ENCODE measurements at places on chromosomes 12 and 14.

DNA sequence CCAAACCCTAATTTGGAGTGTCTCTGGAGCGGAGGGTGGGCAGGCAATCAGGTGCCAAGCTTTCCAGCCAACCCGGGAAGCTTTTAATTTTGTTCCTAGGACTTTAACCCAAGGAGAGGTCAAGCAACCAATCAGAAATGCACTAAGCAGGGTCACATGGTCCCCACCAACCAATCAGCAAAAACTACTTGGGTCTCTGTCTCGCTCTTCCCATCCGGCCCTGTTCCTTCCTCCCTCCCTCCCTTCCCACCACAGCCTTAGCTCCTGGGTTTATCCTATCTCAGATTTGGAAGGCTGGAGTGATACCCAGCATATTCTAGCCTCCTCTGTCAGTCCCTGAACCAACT lies 7.3 kb downstream of the HOXC5 start:
- DNase-seq, result no peak

- DNase-seq, result no peak
Measured at GRCh38 chr12:13591488-13591887, 389.9 kb downstream of the GRIN2B start.

GRCh38 chr12:119177724-119178380 lies 879 bp upstream of the HSPB8 start:
- no peak for DNase-seq

GRCh38 chr12:38374751-38375150 lies 58.2 kb downstream of the ALG10B start:
- DNase-seq, result no peak

DNA sequence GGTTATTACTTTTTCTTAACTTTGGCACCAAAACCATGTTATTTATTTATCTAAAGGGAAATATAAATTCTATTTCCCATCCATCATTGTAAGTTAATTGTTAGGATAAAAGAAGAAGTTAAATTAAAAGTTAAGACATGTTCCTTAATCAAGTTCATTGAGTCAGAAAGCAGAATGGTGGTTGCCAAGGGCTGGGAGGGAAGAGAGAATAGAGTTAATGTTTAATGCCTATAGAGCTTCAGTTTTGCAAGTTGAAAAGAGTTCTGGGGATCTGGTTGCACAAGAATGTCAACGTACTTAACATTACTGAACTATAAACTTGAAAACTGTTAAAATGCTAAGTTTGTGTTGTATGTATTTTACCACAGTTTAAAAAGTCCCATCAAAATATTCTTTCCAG lies 63.2 kb upstream of the NR2C1 start:
- DNase-seq, result no peak

GRCh38 chr14:96670391-96670790 lies 126.8 kb upstream of the VRK1 start:
- DNase-seq, result no peak

DNA sequence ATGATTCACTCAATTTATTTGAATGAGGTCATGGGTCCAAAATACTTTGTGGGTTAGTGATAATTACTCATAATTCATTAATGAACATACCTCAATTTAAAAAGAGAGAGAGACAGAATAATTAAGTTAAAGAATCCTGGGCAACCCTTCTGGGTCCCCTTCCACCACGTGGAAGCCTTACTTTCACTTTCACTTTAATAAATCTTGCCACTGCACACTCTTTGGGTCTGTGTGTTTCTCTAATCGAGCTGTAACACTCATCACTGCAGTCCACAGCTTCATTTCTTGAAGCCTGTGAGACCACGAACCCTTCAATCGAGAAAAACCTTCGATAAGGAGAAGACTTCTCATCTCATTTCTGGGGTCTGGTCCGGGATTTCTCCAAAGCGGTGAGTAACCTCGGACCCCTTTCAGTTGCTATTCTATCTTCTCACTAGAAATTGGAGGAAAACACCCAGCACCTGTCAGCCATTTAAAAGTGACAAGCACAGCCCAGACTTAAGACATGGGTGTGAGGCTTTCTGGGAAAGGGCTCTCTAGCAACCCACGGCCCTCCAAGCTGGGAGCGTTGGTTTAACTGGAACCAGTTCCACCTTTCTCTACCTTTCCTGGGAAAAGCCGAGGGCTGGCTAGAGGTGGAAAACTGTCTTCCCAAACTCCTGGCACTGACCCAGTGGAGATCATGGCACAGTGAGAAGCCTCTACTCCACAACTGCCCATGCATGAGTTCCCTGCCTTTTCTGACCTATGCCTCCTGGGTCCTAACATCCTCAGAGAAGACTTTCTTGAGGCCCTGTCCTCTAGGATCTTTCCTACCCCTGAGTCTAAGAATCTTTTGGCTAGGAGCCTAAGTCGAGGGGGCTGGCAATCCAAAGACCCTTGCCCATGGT lies 148.8 kb upstream of the ATF7IP start:
- DNase-seq, result no peak

DNA sequence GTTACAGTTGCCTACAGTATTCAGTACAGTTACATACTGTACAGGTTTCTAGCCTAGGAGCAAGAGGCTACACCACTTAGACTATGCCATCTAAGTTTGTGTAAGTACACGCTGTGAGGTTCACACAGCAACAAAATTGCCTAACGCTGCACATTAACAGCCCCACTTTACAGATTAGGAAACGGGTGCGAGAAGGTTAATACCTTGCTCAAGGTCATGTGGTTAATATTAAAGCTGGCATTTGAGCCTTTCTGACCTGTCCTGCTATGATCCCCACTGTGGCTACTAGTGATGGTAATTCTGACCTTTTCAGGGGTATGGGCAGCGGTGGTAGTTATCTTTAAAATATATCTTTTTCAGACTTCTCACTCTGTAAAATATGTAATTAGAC lies 20.9 kb downstream of the ACVR1B start:
- DNase-seq, result no peak

DNA sequence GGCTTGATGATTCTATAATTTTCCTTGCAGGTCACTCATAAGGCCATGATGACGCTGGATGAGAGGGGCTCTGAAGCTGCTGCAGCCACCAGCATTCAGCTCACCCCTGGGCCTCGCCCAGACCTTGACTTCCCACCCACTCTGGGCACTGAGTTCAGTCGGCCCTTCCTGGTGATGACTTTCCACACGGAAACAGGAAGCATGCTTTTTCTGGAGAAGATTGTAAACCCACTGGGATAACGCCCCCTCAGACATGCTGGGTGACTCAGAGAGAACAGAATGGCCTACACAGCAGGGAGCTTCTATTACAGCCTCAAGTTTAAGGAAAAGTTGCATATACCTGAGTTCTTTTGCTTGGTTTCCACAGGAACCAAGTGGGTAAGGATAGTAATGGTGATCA lies 34.3 kb downstream of the SERPINA3 start:
- DNase-seq, result no peak

GRCh38 chr12:49410818-49411217 lies 43.6 kb downstream of the SPATS2 start:
- DNase-seq, result no peak

DNA sequence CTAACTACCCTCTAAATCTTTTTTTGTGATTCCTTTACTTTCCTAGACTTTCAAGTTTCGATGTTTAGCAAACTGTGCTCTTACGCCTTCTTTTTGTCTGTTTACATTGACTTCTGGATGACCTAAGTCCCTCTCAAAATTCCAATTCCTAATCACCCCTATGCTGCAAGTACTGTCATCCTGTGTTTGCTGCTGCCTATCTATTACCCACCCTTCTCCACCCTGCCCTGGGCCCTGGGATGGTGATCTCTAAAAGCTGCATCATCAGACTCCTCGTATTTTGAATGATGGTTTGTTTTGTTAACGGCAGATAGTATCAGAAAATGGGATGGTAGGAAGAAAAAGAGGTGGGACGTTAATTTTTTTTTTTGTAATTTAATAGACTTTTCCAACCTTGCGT lies 272.1 kb downstream of the DIO2 start:
- no peak for DNase-seq

GRCh38 chr14:82520765-82521164 lies 987.1 kb upstream of the SEL1L start:
- no peak for DNase-seq

Measured in activated T-cell treated with anti-CD3 and anti-CD28 coated beads, Interleukin-2, amount 50 U/mL, for 48 hours (primary cell).